ENCODE measurements at places on chromosomes 12 and 14. TPM values are rescaled to one million over a fixed set of nuclear protein-coding genes. Genes with fewer than 3 reads are reported as not detected.

GRCh38 chr12:96365604-96366380 lies 34.4 kb downstream of the CDK17 start:
- DNase-seq: no peak

GRCh38 chr12:131350943-131351318 lies 360.0 kb upstream of the SFSWAP start:
- no peak for DNase-seq

DNA sequence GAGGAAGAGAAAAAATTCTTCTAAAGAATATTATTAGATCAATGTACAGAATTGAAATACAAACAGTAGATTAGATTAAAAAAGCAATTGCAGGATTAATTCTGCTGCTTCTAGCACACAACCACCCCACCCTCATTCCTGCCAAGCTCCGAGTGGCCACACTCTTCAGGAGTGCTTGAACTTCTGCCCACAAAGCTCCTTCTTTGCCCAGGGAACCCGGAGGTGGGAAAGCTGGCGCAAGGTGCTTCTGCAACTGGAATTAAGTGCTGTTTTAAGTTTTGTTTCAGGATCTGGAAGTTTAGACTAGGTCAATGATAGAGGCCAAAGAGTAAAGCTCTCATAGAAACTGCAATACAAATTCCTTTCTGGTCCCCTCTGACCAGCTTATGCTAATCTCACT lies 94.1 kb upstream of the BMP4 start:
- no peak for DNase-seq

ETFBKMT gene
- polyA plus RNA-seq: 1.1 TPM

KCNA5 gene
- polyA plus RNA-seq: not detected

LTB4R2 gene
- polyA plus RNA-seq: 5.4 TPM
